ENCODE measurements at places on chromosomes 4 and X.

DNA sequence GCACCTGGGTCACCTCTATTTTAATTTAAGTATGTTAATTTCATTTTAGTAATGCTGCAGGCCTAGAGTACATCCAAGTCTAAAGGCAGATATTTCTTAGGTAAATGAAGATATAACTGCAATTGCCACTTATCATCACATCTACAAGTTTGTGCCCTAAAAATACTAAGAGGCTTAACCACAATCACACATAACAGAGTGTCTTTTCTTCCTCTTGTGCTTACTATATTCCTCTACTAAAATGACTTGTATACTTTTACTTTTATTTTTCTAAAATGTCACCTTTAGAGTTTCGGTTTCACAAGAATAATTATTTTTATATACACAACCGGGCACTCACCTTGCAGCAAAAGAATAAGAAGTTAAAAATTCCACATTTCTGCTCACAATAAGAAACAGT lies 77.9 kb downstream of the EFHC2 start:
- no peak for DNase-seq

DNA sequence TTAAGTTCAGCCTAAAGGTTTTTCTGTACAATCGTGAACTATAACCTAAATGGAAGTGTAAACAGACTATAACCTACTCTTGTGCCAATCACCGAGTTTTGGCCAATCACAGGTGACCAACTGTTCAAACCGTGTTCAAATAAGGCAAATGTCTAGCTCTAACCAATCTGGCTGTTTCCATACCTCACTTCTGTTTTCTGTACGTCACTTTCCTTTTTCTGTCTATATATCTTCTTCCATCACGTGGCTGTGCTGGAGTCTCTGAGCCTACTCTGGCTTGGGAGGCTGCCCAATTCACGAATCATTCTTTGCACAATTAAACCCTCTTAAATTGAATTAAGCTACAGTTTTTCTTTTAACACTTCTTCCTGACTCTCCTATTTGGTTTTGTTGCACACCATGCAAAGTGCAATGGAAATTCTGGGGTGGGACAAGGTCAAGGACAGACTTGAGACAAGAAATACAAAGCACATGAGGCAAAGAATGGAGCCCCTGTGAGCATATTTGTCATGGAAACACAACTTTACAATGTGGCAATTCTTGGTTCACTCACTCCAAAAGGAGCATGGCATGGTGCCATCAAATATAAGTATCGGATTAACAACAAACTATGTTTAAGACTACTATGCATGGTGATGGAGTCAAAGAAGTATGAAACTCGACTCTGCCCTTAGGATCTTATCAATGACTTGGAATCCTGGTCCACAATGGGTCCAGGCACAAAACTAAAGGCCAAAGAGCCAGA lies 115.7 kb upstream of the FAM9B start:
- DNase-seq: no peak

DNA sequence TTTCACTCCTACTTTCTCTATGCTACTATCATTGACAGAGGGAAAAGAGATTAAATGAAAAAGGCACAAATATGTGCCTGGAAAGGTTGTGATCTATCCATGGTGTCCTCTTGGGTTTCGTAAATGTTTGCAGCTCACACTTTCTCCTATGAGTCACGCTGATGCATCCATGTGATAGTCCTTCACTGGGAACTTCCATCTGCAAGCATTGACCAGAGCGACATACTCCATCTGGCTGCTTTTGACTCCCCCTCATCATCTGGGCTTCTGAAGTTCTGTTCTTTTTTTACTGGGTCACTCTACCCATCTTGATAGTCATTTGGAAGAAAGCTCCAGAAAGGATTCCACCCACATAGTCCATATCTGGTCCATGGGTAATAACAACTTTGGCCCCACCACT lies 84.7 kb upstream of the NDST3 start:
- no peak for DNase-seq

- DNase-seq: no peak
Observed at GRCh38 chr4:145805490-145805889, 125.5 kb downstream of the C4orf51 start.

DNA sequence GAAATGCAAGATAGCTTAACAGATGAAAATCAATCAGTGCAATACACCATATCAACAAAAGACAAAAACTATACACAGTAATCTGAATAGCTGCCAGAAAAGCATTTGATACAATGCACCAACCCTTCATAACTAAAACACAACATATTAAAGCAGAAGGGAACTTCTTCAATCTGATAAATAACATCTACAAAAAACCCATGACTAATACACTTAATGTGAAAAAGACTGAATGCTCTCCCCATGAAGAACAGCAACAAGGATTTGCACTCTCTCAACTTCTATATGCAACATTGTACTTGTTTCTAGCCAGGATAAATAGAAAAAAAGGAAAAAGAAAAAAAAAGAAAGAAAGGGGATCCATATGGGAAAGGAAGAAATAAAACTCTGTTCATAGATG lies 139.7 kb downstream of the RBM47 start:
- DNase-seq: no peak

DNA sequence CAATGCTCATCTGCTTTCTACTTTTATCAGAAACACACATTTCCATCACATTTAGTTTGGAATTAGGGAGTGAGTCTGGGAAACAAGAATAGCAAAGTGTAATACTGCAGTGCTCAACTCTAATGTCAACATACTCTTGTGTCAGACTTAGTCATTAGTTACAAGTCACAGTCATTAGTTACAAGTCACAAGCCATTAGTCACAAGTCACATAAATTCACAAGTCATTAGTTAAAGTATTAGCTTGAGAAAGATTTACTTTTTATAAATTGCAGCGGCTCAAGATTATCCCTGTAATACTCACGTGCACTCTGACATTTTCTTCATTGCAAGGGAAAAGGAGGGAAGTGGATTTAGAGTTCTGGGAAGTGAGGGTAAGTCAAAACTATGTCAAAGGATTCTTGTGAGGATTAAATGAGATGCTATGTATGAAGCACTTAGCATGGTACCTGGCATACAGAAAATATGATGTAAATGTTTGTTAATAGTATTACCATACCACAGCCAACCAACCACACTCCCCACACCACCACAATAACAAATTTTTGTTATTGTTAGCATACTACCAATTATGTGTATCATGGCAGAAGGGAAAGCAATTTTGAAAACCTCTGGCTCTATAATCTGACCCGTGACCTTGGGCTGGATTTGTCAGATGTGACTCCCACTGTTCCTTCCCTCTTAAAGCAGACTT lies 116.6 kb downstream of the ARHGAP24 start:
- DNase-seq: no peak

GRCh38 chrX:75784680-75785491 lies at the start of gene MAGEE2:
TSS of gene MAGEE2 (minus strand) at chrX:75785254. CDS start at chrX:75785051, 203 bp downstream.
- no peak for DNase-seq

GRCh38 chr4:37224854-37225253 lies 19.7 kb upstream of the NWD2 start:
- no peak for DNase-seq

GRCh38 chr4:7189475-7190277 lies 2.7 kb upstream of the SORCS2 start:
- peak; percentile 11 for DNase-seq

DNA sequence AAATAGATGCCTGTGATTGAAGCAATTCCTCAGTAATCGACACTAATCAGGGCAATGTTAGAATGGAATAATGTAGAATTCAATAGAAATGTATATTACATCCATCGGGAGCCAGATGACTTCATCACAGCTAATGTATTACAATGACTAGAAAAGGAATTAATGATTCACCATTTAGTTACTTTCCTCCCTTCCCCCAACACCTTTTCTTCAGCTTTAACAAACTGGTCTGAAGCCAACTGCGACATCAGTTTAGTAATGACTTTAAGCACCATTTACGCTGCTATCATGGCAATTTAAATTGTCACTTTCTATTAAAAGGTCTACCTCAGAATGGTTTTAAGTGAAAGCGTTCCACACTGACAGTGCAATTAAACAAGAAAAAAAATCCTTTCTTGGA lies 45.1 kb downstream of the SUPT20HL2 start:
- DNase-seq: no peak

GRCh38 chr4:127772769-127773671 lies 9.1 kb upstream of the HSPA4L start:
- no peak for DNase-seq

- DNase-seq: no peak
Observed at GRCh38 chr4:96736352-96736889, 896.5 kb downstream of the PDHA2 start.

GRCh38 chrX:101619364-101619763 lies 1.6 kb upstream of the ARMCX6 start:
- peak; percentile 45 for DNase-seq

DNA sequence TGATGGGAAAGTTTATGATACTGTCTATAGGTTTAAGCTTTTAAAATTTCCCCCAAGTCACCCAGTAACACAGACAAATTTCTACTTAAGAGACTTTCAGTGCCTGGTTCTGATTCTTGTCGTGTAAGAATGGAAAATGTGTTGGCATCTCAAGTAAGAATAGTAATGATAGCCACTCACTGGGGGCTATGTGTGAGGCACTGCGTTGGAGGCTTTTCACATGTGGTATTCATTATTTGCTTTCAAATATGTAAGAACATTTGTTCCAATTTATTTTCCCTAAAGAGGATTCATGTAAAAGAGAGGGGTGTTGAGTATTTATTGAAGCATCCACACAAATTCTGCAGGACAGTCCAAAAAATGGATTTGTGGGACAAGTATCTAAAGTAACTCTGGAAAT lies 143.6 kb downstream of the FNIP2 start:
- DNase-seq: no peak

DNA sequence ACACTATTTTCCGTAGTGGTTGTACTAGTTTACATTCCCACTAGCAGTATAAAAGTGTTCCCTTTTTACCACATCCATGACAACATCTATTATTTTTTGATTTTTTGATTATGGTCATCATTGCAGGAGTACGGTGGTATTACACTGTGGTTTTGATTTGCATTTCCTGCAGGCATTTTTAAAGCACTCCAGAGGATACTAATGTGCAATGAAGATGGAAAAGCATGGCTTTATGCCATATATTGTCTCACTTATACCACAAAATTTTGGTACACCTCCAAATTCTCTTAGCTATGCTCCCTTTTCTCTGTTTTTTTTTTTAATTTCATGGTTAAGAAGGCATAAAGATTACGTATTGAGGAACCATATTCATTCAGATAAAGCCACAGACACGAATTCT lies 35.1 kb upstream of the NPY2R start:
- DNase-seq: no peak

DNA sequence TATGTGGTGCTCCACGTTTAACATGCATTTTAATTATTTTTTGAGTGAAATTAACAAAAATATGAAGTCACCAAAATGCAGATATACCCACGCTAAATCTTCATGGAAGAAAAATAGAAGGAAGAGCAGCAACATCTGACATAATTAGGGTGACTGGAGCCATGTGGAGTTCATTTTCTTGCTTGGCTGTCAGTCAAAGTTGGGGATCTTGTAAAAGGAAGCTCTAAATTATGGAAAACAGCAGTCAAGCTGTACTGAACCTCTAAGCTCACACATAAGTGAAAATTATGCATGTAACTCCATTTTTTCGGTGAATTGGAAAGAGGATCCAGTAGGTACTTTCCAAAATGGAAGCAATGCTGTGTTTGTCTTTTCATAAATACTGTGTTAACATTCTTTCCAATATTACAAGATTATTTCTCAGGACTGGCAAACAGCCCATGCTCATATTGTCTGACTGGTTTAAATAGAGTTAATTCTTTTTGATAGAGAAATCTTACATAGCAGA lies 9.7 kb upstream of the PDGFC start:
- DNase-seq: no peak

- DNase-seq: no peak
Observed at GRCh38 chr4:57051095-57051494, 59.1 kb downstream of the IGFBP7 start.

- peak; percentile 86 for DNase-seq
Observed at GRCh38 chr4:113394730-113395530, 345.5 kb downstream of the ANK2 start.

- no peak for DNase-seq
Observed at GRCh38 chr4:7491915-7492314, 57.2 kb upstream of the PSAPL1 start.

DNA sequence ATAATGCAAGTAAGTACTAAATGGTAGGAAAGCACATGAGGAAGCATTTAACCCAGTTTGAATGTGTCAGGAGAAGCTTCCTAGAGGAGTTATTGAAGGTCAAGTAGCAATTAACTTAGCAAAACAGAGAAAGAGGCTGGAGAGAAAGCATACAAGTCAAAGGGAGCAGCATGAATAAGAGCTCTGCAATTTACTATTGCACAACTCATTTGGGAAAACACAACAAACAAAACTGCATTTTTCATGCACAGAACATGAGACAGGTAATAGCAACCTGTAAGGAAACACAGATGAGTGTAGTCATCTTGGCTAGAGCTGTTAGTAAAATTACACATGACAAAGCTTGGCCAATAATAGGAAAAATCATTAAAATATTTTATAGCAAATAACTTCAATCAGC lies 538.1 kb downstream of the PPP4R3C start:
- no peak for DNase-seq

- DNase-seq: no peak
Observed at GRCh38 chr4:10530137-10530786, 73.0 kb upstream of the ZNF518B start.

All from NCI-H1930 (cell line).